GM13976 (cell line): ENCODE measurements at places on chromosomes 6 and 20.

- no peak for DNase-seq
These were observed 30.6 kb upstream of the ADRM1 start for GRCh38 chr20:62272200-62272599.

- no peak for DNase-seq
These were observed 15.0 kb upstream of the CCN6 start for GRCh38 chr6:112038756-112039430.

- peak; percentile 59 for DNase-seq
These were observed 19.0 kb downstream of the PACSIN1 start for GRCh38 chr6:34484899-34485298.

GRCh38 chr6:15247500-15248450 lies 1.9 kb downstream of the JARID2 start:
- peak; percentile 55 for DNase-seq

- no peak for DNase-seq
These were observed 43.8 kb downstream of the PLN start for GRCh38 chr6:118591897-118592296.

DNA sequence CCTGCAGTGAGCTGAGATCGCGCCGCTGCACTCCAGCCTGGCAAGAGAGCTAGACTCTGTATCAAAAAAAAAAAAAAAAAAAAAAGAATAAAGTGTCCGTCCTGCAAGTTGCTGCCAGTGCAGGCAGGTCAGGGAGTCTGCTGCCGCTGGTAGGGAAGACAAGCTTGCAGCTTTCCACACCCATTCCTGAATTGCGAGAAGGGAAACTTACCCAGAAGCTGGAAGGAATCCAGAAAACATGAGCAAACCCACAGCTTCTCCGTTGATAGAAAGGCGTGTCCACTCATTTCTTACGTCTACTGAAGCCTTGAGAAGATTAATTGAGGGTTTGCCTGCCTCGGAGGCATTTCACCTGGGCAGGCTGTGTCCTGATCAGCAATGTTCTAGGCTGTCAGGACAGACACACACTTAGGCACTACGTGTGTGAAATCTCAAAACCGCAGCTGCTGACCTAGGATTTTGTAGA lies 61.6 kb upstream of the DSP start:
- DNase-seq: no peak

GRCh38 chr20:20808016-20808415 lies 95.6 kb upstream of the RALGAPA2 start:
- DNase-seq: no peak

- no peak for DNase-seq
These were observed 868.6 kb upstream of the GJE1 start for GRCh38 chr6:141264101-141264500.

DNA sequence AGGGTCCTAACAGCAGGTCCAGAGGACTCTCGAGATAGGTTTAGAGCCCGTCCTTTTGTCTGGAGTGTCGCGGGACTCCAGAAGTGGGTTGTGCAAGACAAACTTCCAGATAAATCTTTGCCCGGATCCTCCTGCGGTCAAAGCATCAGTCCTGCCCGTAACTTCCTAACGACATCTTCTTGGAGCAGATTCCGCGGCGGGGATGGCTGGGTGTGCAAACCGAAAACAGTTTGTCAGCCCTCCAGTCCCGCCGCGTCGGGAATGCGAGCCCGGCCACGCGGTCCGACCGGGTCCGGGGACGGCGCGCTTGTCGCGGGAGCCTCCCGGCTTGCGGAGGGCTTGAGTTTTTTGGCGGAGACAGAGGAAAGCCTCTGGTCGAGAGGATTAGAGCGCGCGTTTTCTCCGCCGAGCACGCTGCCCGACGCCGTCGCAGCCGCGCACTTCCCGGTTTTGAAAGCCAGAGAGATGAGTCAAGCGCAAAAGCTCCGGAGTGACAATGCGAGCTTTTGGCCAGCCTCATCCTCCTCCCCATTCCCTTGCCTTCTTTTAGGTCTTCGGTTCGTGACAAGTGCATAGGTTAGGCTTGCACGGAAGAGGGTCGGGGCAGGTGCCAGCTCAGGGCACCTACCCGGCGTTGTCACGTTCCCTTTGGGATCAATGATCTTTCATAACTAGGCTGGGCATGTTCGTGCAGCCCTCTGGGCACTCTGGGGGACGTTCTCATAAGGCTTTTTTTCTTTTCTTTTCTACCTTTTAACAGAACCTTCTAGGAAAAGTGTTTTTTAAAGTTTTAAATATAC lies 91.3 kb upstream of the PRDM1 start:
- DNase-seq: peak; percentile 50

- DNase-seq: no peak
These were observed 301.3 kb upstream of the JARID2 start for GRCh38 chr6:14944593-14944992.

- no peak for DNase-seq
These were observed 32.2 kb downstream of the KIF25 start for GRCh38 chr6:168029459-168030217.

DNA sequence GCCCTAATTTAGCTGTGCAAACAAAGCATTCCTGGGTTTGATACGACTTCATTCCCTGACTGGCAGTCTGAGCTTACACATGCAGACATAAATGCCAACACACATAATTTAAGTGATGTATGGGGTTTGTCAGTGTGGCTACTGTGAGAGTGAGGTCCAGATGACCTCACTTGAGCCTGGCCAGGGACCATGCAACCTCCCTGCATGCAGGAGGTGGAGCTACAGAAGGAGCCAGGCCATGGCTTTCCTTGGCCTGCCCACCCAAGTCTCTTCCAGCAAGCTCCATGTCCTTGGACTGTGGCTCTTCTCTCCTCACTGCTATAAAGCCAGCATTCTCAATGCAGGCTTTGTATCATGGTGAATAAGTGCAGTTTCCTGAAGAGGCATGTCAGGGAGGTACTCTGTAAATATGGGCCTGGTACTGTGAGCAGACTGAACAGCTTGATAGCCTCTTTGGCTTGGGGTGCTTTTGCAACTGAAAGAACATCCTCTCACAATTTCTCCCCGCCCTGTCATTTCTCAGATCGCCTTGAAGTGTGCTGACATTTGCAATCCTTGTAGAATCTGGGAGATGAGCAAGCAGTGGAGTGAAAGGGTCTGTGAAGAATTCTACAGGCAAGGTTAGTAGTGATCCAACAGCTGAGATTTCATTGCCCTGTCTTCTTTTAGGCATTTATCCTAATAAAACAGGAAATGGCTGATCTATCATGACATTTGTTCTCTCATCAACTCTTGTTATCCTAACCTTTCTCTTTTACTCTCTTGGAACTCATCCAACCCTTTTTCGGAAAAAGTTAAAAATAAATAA lies 69.2 kb downstream of the MTFR2 start:
- no peak for DNase-seq

GRCh38 chr6:129345890-129346289 lies 364.1 kb downstream of the ARHGAP18 start:
- no peak for DNase-seq

- no peak for DNase-seq
These were observed 228.6 kb downstream of the TBC1D7 start for GRCh38 chr6:13099771-13100170.

DNA sequence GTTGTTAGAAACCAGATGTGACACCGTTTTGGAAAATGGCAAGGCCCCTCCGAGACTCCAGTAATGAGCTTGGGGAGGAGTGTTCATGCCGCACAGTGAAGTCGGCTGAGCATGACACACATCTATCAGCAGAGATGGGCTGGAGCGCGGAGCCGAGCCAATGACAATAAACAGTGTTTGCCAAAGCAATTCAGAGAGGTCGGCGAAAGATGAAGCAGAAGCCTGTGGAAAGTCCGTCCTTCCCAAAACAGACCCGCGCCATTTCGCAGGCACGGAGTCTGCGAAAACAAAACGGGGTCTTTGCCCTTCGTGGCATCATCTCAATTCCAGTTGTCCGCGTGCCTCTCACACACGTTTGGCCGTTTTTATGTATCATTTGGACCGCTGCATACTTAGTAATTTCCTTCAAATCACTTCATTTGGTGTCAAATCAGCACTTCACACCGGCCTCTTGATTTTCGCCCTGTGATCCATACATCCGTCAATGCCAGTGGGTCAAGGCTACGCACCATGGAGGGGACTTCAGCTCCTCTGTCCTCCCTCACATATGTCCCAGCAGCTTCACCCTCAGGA lies 71.3 kb downstream of the SULF2 start:
- DNase-seq: no peak

GRCh38 chr6:18269253-18269652 lies 4.9 kb upstream of the DEK start:
- peak; percentile 44 for DNase-seq

DNA sequence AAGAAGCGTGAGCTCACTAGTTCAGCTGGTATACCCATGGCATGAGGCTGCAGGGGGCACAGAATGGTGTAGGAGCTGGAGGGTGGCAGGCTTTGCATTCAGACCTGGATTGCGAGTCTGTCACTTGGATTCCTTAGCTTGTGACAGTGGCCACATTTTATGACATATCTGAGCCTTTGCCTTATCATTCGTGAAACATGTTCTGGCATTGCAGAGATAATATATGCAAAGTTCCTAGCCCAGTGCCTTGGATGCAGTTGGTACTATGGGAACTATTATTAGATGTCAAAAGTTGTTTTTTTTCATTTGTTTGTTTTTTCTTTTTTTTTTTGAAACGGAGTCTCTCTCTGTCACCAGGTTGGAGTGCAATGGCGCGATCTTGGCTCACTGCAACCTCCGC lies 230.7 kb upstream of the PRDM1 start:
- DNase-seq: no peak
